ENCODE measurements at places on chromosomes 7 and 10.

- DNase-seq, result no peak
Measured at GRCh38 chr7:19397911-19398310, 252.7 kb upstream of the FERD3L start.

- no peak for DNase-seq
Measured at GRCh38 chr10:13571541-13571940, 15.2 kb upstream of the PRPF18 start.

GRCh38 chr10:112666094-112666493, 219.1 kb downstream of the VTI1A start:
- no peak for DNase-seq

DNA sequence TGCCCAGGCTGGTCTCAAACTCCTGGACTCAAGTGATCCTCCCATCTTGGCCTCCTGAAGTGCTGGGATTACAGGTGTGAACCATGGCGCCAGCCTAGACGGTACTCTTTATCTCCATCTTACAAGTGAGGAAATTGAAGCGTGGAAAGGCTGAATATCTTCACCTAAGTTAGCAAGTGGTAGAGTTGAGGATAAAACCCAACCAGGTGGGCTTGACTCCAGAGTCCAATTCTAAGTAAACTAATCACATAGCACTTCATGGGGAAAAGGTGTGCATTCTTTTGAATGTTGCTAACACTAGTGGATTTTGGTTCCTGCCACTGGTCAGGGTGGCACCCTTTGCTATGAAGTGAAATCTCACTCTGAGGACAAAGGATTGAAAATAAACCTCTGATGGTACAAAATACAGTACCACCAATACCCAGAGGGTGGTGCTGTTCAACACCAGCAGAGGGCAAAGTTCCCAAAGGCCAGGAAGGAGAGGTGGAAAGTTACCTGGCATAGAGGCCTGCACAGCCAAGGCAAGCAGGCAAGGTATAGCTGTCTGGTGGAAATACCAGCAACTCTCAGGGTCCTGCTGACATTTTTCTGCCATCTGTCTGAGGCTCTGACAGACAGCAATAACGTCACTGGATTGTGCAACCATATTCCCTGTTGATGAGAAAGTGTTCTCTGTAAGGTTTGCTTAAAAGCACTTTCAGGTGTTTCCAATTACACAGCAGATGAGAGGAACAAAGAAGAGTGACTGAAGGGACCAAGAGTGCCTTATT, 17.6 kb downstream of the ZDHHC16 start:
- DNase-seq, result peak; percentile 31

DNA sequence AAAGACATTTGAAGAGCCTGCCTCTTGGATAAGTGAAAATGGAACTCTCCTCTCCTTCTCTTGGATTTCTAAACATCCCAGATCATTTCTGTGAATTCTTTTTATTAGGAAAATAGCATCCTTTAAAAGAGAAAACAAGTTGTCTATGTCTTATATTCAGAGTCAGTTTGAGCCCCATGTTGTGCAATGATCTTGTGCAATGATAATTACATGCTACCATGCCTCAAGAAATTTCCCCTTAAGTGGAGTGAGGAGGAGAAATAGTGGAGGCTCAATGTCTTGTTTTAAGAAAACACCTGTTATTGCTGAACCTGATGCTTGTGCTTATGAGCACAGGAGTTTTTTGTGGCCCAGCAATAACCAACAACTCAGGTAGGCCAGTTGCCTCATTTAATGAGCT, 103.6 kb downstream of the NPSR1 start:
- DNase-seq, result no peak

GRCh38 chr7:119931230-119931824, 341.6 kb upstream of the KCND2 start:
- no peak for DNase-seq

- no peak for DNase-seq
Measured at GRCh38 chr10:43036481-43037428, 40.1 kb upstream of the RET start.

DNA sequence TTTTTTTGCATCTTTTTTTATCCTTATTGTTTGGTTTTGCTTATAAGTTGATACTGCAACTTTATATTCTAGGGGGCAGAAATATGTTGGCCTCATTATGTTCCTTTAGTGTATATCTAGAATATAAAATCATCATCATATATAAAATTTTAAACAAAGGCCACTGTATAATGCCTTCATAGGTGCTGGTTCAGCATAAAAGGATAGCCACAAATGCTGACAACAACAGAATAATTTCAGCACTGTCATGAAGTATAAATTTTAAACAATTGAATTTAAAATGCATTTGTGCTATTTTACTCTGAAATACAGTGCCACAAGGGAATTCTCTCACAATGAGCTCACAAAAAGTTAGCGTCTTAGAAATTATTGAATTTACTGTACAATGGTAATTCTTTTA, 285.9 kb downstream of the ATRNL1 start:
- DNase-seq, result no peak

All from effector memory CD8-positive, alpha-beta T cell (primary cell).